ENCODE measurements at places on chromosomes 4 and X. TPM values are rescaled to one million over a fixed set of nuclear protein-coding genes. Genes with fewer than 3 reads are reported as not detected.
A peak's percentile ranks its signal among the peaks of the same experiment; 100 is the strongest.

DNA sequence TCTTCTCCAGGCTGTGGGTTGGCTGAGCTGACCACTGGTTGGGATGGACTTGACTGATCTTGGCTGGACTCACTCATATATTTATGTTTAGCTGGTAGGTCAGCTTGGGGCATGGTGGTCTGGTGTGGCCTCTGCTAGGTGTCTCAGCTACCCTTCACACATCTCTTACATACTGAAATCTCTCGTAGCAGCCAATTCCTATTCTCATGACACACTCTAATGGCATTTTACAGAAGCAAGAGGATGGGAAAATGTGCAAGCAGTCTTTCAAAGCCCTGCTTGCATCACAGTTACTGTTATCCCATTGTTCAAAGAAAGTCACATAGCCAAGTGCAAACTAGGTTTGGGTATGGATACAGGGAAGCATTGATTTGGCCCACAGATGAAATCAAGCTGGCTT, 55.5 kb upstream of the PCDH18 start:
- H3K27ac ChIP-seq: 0 out of 2 replicates have a peak overlapping the region, but pooled peaks have one; percentile 16
- no peaks in the 10 kb centered on the region for H3K36me3 ChIP-seq
- H3K4me3 ChIP-seq: no peak overlapping the region
- H3K27me3 ChIP-seq: no peaks in the 10 kb centered on the region

DNA sequence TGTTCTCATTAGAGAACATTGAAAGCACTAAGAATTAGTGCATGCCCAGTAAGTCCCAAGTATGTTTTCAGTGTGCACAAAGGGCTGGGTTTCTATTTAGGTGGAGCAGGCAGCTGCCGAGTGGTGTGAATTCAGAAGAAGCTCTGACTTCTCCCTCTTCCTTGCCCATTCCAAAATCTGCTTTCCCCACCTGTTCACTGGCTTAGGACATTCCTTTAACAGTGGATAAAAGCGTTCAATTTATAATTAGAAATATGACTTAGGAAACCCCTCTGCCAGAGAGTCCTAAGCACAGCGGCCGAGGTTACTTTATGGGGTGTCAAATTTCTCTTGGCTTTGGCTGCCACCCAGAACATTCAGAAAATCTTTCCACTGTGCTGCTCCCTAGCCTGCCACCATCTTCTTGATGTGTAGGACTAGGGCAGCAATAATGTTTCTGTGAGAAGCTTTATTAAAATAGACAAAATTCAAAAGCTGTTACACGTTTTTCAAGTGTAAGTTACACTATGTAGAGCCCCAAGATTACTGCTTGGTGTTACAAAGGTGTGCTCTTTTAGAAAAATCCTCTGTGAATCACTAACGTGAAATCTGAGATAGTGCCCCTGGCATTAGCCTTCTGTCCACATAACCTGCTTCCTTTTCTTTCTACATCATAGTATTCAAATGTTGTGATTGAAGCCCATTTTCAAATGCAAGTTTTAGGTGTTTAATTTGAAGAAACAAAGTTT, 191.6 kb upstream of the ANKRD50 start:
- no peak for DNase-seq
- H3K27ac ChIP-seq: no peak overlapping the region
- H3K4me3 ChIP-seq: no peak overlapping the region
- peaks cover 29% of the 10 kb centered on the region for H3K4me1 ChIP-seq

- H3K4me3 ChIP-seq: peak overlapping the region; percentile 94
- H3K4me1 ChIP-seq: peaks cover 52% of the 10 kb centered on the region
- peak overlapping the region; percentile 98 for H3K27ac ChIP-seq
- no peaks in the 10 kb centered on the region for H3K27me3 ChIP-seq
Measured at GRCh38 chrX:134174859-134175258, 62.1 kb upstream of the CCDC160 start.

The MAGEA9B gene
- 0.35 TPM for total RNA-seq

The GNRHR gene
- not detected for total RNA-seq

The MAGEA2 gene
- total RNA-seq: 9.2 TPM
